B cell (primary cell): ENCODE measurements at places on chromosomes 16 and 17. TPM values are rescaled to one million over a fixed set of nuclear protein-coding genes. Genes with fewer than 3 reads are reported as not detected.

The GINS2 gene
- 4.2 and 4.3 TPM in 2 replicates for total RNA-seq

The LGALS9B gene
- total RNA-seq: not detected in 2 replicates

The ZACN gene
- 0.37 and 0.53 TPM in 2 replicates for total RNA-seq

The OR4D1 gene
- total RNA-seq: not detected in 2 replicates

The SDK2 gene
- total RNA-seq: 12.7 and 13.0 TPM in 2 replicates

The TNFRSF17 gene
- total RNA-seq: 4.6 and 6.3 TPM in 2 replicates

The SNX20 gene
- 43.0 and 47.7 TPM in 2 replicates for total RNA-seq

The CCL14 gene
- total RNA-seq: not detected in 2 replicates

The TBC1D3C gene
- 7.3 and 13.5 TPM in 2 replicates for total RNA-seq

The OTOP3 gene
- not detected in 2 replicates for total RNA-seq

The NKD1 gene
- total RNA-seq: 1.9 and 2.7 TPM in 2 replicates

DNA sequence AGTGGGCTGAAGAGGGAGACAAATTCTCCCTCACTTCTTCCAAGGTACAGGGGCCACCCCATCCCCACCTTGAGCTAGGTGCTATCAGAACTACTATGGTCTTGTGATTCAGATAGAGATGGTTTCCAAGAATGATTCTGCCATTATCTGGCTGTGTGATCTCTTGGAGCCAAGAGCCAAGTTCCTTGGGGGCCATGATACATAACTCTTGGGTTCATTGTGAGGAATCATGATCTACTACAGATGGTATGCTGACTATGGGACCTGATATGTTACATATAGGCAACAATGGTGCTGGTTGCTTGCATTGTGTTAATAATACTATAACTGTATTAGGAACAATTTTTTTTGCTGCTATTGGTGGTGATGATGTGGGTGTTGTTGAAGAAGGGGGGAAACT is 45.7 kb downstream of the DYNLRB2 start:
- no peak for DNase-seq

DNA sequence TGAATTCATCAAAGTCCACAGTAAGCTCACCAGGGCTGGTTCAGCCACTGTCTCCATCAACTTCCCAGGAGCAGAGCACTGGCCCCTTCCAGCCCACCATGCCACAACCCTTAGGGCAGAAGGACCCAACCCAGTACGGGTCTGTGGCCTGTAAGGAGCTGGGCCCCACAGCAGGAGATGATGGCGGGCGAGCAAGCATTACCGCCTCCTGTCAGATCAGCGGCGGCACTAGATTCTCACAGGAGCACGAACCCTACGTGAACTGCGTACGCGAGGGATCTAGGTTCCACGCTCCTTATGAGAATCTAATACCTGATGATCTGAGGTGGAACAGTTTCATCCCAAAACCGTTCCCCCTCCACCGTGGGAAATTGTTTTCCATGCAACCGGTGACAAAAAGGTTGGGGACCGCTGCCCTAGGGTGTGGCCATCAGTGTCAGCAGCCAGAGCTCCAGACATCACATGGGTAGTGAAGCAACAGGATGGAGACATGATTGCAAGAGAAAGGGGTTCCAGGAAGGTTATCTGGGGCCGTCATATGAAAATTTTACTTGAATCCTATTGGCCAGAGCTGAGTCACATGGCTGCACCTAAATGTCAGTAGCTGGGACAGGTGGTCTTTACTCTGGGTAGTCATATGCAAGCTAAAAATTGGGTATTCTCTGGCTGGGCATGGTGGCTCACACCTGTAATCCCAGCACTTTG is 12.4 kb upstream of the SLC25A19 start:
- no peak for DNase-seq

- DNase-seq: no peak
These were observed 507.1 kb downstream of the WWOX start for GRCh38 chr16:78606545-78606944.

DNA sequence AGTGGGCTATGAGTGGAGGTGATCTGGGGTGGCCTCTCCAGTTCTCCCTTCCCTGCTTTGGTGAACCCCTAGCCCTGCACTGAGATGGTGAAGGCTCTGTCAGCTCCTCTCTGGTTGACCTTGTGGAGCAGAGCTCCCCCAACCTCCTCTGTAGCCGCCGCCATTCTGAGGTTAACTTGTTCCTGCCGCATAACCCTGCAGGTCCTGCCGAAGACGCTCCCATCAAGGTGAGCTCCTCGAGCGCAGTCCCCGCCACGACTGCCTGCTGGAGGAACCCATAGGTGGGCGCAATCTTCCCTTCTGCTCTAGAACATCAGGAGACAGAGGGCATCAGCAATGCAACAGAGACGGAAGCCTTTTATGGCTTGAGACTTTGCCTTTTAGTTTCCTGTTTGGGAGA is 15.2 kb upstream of the SLC47A2 start:
- no peak for DNase-seq

DNA sequence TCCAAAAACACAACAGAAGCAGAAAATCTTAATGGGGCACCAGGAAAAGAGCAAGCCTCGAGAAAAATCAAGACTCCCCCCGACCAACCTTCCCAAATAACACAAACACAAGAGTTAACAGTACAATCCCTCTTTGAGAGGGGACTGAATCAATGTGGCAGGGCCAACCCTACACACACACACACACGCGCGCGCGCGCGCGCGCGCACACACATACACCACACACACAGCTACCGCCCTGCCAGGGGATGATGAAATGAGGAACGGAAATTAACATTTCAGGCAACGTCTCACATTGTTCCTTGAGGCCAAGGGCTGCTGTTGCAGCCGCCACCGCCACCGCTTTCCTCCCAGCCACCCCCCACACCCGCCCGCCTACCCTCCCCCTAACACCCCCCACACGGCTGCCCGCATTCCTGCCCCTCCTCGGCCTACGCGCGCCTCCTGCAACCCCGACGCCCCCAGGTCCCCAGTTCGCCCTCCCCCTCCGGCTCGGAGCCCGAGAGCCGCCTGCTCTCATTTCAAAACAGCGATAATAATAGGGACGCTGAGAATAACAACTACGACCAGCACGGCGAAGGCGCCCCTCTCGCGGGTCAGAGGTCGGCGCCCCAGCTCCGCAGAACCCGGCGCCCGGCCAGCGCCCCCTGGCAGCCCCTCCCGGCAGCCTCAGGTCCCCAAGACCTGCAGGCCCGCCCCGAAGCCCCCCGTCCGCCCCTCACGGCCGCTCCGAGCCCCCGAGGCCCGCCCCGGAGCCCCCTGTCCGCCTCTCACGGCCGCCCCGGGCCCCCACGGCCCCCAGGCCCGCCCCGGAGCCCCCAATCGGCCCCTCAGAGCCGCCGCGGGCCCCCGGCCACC is 1.1 kb downstream of the ANKRD11 start:
- DNase-seq: peak; percentile 93

DNA sequence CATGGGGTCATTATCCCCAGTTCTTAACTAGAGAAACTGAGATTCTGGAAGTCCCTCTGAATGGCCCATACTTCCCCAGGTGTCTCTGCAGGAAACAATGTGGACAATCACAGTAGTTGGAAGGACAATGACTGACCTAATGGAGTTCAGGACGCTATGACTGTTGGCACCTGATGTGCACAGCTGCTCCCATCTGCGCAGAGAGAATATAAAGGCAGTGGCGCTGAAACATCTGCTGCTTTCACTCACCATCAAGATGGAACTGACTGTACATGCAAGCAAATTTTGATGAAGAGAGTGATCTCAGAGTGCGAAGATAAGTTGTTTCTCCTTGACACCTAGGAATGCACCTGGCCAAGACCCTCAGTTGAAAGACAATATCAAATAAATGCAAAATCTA is 395.7 kb upstream of the ASIC2 start:
- no peak for DNase-seq

DNA sequence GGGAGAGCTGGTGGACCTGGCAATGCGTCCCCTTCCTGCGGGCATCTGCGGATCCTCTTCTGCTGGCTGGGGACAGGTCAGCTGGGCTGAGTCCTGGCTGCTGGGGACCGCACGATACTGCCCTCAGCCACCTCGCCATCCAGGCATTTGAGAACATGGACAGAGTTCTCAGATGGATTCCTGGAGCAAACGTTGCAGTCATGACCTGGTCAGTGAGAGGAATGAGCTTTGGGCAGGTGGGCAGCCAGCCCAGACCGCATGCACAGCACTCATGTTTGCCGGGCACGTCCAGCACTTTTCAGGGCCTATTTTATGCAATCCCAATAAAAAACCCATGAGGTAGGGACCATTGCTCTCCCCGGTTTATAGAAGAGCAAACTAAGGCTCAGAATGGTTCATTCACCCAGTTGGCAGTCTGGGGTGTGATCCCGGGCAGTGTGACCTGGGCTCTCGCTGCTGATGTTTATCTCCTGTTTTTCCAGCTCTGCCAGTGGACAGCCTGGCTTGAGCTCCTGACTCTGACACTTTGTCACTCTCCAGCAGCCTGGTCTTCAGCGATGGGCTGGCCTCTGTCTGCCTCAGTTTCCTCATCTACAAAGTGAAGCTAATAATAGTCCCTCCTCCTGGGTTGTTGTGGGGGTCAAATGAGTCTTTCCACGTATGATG is 294.7 kb downstream of the IRF8 start:
- no peak for DNase-seq

DNA sequence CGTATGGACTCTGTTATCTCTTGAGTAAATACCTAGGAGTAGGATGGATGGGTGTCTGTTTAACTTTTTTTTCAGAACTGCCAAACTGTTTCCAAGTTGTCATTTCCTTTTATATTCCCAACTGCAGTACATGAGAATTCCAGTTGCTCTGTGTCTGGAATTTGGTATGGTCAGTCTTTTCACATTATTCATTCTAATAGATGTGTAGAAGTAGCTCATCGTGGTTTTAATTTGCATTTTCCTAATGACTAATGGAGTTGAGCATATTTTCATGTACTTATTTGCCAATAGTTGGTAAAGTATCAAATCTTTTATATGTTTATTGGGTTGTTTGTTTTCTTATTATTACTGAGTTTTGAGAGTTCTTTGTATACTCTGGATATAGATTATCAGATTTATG is 27.0 kb downstream of the MRTFB start:
- no peak for DNase-seq

DNA sequence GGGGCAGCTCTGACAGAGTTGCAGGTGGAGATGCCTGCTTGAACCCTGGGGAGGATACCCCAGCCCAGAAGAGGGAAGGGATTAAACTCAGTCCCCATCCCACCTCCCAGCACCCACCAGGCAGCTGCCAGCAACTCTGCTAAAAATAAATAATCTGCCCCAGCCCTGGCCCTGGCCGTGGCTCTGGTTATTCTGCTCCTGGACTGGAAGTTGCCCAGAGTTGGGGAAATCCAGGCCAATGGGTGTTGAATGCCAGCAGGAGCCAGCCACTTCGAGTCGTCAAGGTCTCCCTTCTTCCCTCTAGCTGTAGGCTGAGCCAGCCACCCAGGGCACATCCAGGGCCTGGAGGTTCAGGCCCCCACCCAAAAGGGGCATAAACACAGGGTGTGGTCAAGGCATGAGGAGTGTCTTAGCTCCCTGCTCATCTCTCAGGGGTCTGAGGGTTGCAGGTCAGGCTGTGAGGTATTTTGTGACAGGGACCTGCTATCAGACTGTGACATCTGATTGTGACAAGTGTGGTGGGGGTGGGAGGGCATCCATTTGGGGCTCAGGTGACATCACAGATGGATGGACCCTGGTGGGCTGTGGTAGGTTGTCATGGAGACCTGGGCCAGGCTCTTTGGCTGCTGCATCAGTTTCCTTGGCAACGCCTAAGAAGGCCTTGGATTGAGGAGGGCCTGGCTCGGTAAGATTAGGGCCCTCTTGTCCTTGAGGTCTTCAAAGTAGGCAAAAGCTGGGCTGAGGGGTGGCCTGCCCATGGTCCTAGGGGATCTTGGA is 1.0 kb upstream of the RRAD start:
- DNase-seq: no peak

- no peak for DNase-seq
These were observed 72.8 kb downstream of the SCNN1B start for GRCh38 chr16:23374721-23375510.

DNA sequence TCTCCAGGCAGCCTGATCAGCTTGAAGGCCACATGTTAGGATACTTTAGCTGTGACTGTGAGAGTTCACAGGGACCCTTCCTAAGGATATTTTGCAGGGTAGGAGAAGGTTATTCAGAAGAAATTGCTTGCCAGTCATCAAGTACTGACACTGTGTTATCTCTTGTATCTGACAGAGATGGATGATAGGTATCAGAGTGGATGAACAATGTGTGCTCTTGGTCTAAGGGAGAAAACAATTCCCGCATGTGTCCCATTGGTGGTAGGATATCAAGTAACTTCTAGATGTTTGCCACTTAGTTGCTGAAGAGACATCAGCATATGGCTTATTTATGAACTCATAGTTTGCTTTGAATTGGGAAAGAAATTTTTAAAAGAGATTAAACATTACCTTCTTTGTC is 219.3 kb downstream of the SPECC1 start:
- no peak for DNase-seq

DNA sequence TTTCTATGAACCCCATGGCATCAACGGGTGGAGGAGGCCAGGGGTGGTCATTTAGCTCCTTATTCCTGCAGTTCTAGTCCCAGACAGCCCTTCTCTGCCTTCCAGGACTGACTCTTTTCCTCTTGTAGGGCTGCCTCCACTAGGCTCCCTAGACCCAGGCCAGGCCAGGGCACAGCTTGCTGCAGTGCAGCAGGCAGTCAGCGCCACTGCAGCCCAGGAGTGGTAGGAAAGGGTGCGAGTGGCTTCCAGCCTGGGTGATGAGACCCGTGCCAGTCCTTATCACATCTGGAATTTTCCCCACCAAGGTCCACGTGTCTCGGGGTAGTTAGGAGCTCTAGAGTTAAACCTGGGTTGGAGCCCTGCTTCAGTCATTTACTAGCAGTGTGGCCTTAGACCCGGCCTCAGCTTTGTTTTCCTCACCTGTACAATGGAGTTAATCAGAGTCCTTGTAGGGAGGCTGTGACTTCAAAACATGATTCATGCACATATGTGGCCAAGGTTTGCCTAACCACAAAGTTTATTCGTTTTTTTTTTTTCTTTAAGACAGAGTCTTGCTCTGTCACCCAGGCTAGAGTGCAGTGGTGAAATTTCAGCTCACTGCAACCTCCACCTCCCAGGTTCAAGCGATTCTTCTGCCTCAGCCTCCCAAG is 4.7 kb downstream of the SLC5A11 start:
- DNase-seq: no peak

DNA sequence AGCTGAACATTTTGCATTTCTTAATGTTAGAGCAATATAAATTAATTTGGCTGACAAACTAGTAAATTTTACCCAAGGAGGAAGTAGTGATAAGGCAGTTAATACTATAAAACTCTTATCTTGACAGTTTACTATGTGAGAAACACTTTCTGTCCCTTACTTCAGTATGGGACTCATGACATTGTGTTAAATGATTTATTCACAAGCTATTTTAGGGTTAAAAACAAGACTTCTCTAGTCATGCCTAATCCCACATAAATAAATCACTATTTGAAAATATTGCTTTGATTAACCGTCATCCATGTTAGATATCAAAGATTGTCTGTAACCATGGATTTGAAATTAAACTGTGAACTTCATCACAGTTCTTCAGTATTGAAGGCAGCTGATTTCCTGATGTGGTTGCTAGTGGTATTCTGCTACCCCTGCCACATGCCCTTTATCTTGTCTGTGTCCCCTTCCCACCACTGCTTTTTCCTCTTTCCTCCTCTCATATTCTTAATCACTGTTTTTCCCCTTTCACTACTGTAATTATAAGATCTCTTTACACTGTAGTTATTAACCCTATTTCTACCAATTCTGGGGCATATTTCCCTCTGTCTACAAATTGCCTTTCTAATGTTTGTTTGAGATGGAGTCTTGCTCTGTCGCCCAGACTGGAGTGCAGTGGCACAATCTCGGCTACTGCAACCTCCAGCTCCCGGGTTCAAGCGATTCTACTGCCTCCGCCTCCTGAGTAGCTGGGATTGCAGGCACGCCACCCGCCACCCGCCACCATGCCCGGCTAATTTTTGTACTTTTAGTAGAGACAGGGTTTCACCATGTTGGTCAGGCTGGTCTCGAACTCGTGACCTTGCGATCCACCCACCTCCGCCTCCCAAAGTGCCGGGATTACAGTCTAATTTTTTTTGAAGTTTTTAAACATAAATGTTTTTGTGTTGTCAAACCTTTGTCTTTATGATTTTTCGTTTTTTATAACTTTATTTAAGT is 95.6 kb downstream of the STXBP4 start:
- no peak for DNase-seq
